Stimulated activated CD4-positive, alpha-beta T cell treated with anti-CD3 and anti-CD28 coated beads, Interleukin-4, amount 100 ng/mL, for 24 hours (primary cell): ENCODE measurements at places on chromosomes 1 and 21.

- no peak for DNase-seq
Observed at GRCh38 chr1:9807541-9807940, 16.2 kb downstream of the CLSTN1 start.

- DNase-seq = no peak
Observed at GRCh38 chr1:56403321-56403720, 176.0 kb downstream of the PLPP3 start.

DNA sequence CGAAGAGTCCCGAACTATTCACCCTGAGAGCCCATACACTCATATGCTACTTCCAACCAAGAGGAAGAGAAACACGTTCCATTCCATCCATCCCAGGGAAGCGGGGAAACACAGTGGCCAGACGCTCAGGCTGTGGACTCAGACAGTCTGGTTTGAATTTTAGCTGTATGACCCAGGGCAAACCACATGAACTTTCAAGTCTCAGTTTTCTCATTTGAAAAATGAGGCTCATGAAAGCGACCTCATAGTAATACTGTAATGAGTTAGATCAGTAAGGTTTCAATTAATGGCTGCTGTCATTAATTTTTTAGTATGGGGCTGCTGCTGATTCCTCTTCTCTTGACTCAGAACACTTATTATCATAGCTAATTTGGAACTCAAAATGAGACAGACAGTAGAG, 1.5 kb downstream of the FCRL4 start:
- no peak for DNase-seq

GRCh38 chr1:9785406-9785805, 38.4 kb downstream of the CLSTN1 start:
- no peak for DNase-seq

DNA sequence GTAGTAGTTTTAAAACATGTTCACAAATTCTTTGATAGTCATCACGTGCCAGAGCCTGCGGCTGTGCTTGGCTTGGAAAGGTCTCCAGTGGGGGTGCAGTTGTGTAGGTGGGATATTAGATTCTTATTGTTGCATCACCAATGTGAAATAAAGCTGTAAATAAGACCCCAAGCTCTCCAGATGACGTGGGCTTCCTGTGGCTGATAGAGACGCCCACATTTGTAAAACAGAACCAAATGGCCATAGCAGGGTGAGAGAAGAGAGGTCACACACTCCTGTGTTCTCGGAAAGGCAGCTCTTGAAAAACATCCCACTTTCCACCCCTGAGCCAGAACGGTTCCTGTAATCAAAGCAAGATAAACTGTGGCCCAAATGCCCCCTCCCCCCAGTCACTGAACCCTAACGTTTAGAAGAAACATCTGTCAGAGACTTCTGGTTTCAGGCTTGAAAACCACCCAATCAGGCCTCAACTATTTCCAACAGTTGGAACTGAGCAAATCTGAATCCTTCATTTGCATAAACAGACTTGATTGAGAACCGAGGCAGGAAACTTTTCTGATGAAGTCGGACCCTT, 6.6 kb upstream of the NTPCR start:
- peak; percentile 42 for DNase-seq

DNA sequence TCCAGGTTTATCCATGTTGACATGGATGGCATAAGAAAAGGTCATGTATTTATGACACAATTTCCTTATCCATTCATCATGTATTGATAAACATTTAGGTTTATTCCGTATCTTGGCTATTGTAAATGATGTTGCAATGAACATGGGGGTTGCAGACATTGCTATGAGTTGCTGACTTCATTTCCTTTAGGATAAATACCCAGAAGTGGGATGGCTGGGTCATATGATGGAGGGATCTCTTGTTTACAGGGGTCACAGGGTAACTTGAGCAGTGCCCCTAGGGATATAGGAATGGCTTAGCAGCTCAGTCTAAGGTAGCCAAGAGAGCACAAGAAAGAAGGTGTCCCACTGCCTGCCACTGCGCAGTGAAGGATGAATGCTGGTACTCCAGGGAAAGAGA, 229.6 kb upstream of the COA6 start:
- DNase-seq = no peak

DNA sequence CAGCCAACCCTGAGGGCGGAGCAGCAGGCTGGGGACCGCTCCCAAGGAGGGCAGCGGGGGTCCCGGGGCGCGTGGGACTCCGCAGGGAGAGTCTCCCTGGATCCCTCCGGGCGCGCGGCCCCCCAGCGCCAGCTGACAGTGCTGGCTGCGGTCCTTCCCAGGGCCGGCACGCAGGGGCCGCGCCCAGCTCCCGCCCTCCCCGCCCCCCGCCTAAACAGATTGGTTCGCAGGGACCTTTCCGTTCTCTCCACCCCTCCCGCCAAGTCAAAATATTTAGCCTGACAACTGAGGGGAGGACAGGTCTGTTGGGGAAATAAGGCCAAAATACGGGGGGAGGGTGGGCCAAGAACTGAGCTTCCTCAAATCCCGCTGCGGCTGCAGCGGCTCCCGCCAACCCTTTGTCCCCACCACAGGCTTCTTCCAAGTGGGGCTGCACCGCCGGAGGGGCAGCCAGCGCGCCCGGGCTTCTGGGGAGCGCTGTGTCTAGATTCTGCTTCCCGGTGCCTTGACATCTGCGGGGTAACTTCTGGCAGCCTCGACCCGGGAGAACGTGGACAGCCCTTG, at the start of gene INSRR:
TSS of gene INSRR (minus strand) at position 159 of the 564 bp plus-strand sequence. CDS start 496 bp downstream, outside the sequence.
- DNase-seq = no peak

DNA sequence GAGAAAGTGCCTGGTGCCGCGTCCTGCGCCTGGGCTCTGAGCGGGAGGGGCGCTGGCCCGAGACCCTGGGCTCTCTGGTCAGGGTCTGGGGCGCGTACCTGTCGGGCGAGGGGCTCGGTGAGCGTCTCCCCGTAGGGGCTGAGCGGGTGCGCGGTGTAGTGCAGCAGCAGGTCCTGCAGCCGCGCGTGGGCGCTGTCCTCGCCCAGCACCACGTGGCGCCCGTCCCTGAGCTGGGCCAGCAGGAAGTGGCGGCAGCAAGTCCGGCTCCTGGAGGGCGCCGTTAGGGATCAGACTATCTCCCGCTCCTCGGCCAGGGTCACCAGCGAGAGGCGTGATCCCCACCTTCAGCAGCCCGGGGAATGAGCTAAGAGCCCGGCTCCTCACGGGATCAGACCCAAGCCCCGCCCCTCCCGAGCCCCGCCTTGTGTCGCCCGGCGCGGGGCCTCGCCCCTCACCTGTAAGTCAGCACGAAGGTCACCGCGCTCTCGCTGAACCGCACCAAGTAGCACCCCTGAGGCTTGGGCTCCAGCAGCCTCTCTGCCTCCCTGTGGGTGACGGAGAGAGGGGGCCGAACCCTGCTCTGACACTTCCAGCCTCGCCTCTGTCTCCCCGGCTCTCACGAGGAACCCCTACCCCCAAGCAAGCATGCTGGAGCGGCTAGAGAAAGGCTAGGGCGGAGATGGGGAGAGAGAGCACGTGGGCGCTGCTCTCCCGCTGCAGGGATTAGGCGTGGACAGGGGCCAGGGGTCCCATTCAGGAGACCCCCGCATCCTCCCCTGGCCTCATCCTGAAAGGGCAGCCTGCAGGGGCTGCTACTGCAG, 2.7 kb downstream of the SH2D2A start:
- peak; percentile 66 for DNase-seq

DNA sequence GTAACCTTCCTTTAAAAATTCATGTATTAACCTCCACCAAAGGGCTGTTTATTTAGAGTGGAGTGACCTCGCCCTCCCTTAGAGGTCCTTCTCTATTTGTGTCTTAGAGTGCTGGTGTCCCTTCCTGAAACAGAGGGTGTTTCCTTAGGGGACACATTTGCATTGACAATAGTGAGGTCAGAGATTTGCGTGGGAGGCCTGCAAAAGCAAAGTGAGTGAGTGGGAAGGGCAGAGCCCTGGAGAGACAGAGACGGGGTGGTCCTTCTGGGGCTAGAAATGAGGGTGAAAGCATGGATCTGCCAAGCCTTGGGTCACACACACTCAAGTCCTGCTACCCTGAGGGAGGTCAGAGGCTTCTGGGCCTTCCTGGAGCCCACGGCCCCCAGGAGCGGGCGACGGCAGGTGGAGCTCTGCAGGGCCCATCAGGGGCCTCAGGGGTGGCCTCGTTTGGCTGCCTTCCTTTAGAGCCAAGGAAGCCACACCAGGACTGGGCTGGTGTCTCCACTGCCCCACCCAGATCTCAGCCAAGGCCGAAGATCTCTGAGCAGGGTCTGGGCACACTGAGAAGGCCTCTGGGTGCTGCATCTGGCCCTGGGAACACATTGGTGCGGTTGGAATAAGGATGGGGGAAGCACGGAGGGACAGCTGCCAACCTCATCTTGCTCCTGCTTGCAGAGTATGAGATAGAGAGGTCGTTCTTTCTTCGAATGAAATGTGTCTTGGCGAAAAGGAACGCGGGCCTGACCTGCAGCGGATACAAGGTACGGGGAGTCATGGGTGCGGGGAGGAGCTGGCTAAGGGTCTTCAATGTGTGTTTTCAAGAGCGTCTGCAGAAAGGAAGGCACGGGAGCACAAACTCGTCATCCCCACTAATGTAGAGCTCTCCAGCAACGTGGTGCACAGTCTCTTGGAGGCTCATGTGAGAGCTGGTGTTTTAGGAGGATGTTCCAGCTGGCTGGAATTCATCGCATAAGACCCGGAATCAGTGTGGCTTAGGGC, 23.8 kb downstream of the SIM2 start:
- no peak for DNase-seq

DNA sequence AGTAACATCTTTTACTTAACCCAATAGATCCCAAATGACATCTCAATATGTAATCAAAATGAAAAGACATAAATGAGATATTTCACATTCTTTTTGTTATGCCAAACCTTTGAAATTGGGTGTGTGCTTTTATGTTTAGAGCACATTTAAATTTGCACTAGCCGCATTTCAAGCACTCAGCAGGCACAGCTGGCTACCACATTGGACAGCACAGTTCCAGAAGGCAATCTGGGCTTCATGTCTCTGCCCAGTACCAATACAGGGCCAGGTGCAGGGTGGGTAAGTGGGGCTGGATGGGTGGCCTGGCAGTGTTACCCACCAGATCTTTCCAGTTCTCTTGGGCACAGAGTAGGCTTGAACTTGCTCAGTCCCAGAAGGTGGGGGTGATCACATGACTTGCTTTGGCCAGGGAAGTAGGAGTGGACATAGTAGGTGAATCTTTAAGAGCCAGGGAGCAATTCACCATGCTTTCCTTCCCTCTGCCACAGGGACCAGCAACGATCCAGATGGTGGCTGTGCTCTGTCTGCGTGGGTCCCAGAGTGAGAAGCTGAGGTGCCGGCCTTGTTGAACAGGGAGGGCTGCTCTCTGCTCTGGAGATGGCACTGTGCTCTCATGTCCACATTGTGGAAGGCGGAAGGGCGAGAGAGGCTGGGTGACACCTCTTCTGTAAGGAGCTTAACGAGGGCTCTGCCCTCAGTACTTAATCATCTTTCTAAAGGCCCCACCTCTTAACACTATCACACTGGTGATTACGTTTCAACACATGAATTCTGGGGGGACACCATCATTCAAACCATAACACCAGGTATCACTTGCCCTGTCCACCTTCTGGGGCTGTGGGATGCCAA, 261.4 kb downstream of the GRIK3 start:
- no peak for DNase-seq

DNA sequence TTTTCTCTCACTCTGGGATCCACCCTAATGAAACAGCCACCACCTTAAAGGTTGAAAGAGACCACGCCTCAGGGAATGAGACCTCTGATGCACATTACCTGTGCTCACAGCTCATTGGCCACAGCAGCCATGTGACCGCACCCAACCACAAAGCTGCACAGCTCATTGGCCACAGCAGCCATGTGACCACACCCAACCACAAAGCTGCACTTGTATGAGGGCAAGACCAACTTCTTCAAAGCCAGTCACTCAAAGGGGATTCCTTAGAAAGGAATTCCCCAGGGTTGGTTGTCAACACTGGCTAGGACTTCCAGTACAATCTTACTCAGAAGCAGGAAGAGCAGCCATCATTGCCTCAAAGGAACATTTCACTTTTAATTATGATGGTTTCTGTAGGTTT, 43.6 kb upstream of the PDE9A start:
- peak; percentile 48 for DNase-seq

- no peak for DNase-seq
Observed at GRCh38 chr1:115222616-115223402, 115.2 kb downstream of the NGF start.

- DNase-seq = no peak
Observed at GRCh38 chr21:25559746-25560145, 47.5 kb downstream of the MRPL39 start.

DNA sequence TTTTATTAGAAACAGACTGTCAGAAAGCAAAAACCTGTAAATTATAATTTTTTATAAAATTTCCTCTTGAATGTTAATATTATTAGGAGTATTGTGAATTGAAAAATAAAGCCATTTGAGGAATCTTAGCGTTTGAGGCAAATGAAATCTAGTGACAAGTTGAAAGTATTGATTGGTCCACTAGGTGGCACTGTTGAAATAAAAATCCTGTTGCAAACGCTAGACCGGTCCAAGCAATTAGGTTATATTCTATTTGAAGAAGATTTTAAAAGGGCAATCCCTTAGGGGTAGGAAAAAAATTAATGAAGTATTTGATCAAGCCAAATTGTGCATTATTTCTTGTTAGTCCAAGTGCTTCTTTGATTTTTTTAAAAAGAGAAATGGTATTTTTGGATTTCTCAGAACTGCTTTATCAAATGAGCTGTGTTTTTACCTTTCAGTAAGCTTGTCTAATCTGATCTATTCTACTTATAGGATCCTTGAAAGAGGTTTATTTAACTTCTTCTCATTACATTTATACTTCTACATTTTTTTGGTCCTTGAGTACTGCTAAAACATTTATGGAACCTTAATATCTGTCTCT, 57.7 kb downstream of the ATG4C start:
- peak; percentile 21 for DNase-seq

DNA sequence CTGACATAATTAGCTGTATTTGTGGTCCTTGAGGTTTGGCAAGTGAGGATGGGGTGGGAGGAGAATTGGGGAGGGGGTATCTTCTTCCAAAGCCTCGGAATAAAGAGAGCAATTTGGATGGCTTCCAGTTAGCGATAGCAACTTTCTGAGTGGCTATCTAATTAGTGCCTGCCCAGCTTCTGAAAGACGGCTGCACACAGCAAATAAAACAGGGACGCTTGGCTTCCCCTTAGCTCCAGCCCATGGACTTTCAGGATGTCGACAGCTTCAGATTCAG, 31.1 kb downstream of the KLHDC7A start:
- no peak for DNase-seq

DNA sequence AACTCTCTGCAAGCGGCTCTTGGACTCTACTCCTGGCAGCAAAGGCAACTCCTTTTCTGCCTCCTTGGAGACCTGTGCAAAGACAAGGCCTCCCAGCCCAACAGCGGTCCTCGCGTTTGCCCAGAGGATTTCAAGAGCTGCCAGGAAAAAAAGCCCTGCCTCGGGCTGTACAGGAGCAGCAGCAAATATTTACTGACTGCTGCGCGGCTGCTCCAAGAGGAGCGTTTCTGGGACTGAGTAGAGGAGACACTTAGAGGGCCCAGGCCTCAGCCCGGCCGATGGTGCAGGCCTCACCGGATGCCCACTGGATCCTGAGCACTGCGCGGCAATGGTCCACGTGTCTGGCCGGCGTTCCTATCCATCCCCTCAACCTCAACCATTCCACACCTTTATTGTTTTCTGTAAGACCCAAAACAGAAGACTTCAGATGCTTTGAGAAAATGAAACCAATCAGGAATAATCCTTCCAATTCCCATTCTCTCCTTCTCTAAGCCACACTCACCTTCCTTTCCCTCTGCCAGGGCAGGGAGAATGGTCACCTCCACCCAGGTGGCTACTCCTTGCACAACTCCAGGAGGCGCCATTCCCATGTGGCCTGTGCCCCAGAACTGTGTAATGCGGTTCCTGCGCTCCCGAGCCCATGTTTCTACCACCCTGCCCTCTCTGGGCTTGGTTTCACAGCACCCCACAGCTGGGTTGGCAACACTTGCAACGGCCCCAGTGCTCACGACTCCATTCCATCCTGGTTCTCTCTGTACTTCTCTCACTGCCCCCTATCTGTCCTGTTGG, 215.8 kb downstream of the TRABD2B start:
- no peak for DNase-seq

- DNase-seq = no peak
Observed at GRCh38 chr1:106925750-106926149, 130.7 kb upstream of the PRMT6 start.
